ENCODE measurements at places on chromosomes 1 and 21.
A peak's percentile ranks its signal among the peaks of the same experiment; 100 is the strongest.

- DNase-seq = no peak
Observed at GRCh38 chr21:44433791-44434567, 21.3 kb upstream of the LRRC3 start.

DNA sequence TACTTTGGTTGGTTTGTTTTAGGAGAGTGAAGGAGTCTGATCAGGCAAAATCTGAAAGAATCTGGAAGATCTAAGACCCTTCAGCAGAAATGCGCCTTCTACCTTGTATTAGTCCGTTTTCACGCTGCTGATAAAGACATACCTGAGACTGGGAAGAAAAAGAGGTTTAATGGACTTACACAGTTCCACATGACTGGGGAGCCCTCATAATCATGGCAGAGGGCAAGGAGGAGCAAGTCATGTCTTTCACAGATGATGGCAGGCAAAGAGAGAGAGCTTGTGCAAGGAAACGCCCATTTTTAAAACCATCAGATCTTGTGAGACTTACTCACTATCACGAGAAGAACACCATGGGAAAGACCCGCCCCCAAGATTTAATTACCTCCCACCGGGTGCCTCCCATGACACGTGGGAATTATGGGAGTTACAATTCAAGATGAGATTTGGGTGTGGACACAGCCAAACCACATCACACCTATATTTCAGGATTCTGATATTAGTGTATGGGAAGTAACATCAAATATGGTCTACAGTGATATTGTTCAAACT is 99.3 kb downstream of the GLUL start:
- DNase-seq = no peak

DNA sequence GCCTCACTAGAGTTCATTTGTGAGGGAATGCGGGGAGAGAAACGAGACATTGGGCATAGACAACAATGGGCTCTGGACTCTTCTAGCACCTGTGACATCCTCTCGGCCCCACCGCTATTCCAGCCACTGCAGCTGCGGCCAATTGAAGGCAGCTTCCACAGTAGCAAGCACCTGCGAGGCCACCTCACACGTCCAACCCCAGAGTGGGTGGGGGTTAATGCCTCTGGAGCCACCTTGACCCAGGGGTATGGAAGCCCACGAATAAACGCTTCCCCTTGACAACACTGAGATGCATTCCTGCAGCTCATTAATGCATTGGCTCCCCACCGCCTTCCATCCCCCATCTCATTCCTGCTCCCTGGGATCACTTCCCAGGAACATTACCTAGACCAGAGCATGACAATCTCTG is 104.4 kb downstream of the GLIS1 start:
- no peak for DNase-seq

DNA sequence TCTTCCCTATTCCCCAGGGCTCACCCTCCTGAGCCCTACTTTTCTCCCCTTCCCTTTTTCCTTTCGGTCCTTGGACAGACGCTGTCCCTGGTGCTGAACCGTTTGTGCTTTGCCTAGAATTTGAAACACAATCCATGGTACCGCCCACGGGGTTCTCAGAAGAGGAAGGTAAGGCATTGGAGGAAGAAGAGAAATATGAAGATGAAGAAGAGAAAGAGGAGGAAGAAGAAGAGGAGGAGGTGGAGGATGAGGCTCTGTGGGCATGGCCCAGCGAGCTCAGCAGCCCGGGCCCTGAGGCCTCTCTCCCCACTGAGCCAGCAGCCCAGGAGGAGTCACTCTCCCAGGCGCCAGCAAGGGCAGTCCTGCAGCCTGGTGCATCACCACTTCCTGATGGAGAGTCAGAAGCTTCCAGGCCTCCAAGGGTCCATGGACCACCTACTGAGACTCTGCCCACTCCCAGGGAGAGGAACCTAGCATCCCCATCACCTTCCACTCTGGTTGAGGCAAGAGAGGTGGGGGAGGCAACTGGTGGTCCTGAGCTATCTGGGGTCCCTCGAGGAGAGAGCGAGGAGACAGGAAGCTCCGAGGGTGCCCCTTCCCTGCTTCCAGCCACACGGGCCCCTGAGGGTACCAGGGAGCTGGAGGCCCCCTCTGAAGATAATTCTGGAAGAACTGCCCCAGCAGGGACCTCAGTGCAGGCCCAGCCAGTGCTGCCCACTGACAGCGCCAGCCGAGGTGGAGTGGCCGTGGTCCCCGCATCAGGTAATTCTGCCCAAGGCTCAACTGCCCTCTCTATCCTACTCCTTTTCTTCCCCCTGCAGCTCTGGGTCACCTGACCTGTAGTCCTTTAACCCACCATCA is 10.4 kb downstream of the BCAN start:
- no peak for DNase-seq

- no peak for DNase-seq
Observed at GRCh38 chr1:212689758-212690529, 9.7 kb downstream of the BATF3 start.

DNA sequence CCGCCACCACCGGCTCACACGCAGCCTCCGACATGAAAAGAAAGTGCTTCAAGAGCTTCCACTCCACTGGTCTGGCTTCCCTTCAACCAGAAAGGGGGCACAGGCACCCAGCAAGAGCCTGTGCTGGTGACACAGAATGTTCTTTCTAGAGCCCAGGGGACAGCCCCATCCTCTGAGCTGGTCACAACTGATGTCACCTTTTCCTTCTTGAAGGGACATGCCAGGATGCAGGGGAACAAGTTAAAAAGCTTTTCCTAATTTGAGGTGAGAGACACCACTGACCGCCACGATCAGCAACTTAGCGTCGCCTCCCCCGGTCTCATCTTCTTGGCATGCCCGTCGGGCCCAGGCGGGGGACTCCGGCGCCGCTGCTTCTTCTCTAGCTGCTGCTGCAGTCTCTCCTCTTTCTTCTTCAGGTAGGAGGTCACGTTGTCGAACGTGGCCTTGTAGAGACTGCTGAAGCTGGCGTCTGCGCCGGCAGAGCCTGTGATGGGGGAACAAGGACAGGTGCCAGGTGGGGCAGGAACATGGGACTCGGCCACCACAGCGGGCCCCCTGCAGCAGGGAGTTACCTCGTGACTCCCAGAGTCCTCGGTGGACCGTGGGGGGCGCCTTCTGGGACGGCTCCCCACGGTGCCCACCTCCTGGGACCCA is 29.5 kb downstream of the WDR4 start:
- DNase-seq = no peak

DNA sequence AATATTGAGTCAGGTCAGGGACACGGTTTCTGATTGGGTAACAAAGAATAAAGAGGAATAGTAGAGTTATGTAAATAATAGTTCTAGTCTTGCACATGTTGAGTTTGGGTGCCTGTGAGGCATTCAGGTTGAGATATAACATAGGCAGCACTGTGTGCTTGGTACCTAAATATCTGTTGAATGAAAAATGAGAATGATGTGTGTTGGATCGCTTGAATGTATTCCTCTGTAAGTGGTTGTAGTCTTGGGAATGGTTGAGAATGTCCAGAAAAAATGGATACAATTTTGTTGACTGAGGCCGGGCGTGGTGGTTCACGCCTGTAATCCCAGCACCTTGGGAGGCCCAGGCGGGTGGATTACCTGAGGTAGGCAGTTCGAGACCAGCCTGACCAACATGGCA is 116.3 kb upstream of the HNRNPU start:
- DNase-seq = no peak

DNA sequence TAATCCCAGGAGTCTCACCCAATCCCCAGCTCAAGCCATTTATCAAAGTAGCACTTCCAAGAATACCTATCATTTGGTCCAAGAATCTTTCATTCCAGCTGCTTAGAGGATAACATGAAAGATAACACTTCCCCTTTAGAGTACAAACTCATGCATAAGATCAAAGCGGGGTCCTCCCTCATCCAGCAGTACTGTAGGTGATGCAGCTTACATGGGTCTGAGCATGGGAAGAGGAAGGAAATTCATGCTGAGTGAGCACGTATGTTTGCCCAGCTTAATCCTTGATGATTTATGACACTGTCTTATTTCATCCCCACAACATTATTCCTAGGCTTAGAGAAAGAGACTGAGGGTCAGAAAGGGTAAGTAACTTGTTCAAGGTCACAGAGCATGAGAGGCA is 167.1 kb upstream of the GJB5 start:
- DNase-seq = no peak

- no peak for DNase-seq
Observed at GRCh38 chr1:84156210-84156621, 12.1 kb downstream of the PRKACB start.

DNA sequence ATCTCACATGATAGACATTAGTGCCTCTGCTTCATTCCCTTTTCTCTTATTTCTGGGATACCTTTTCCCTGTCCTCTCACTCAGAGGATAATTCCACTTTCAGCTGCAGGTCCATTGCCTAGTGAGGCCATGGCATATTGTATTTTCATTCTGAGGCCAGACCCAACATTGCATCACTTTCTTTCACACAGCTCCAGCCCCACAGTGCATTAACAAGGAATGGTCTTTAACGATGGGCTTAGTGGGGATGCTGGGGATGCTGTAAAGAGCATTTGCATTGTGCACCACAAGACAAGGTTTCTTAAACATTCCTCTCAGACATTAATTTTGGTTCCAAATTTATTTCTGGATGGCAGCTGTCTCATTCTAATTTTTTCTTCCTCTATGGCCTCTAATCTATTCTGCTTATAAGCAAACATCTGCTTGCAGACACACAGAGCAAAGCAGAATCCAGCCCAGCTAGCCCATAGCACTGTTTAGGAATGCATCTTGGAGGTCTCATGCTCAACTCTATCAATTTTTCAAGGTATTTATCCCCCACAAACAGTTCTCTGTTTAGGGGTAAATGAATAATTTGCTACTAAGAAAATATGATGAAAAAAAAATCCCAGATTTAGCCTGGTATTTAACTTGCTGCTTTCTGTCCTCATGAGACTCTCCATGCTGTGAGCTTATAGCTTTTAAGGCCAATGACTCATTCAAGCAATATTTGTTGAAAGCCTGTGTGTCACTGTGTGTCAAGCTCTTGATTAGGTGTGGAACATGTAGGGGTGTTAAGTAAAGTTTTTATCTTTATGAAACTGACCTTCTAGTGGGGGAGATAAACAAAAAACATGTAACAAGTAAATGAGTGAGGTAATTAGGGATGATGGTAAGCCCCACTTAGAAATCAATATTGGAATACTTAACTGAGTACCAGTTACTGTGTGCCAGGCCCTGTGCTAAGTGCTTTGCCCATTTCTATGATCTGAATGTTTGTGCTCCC is 44.5 kb upstream of the CCDC190 start:
- DNase-seq = no peak

GRCh38 chr1:24206083-24206464 is 19.0 kb upstream of the IFNLR1 start:
- no peak for DNase-seq

- peak; percentile 82 for DNase-seq
Observed at GRCh38 chr1:181128592-181129497, 40.3 kb downstream of the IER5 start.

DNA sequence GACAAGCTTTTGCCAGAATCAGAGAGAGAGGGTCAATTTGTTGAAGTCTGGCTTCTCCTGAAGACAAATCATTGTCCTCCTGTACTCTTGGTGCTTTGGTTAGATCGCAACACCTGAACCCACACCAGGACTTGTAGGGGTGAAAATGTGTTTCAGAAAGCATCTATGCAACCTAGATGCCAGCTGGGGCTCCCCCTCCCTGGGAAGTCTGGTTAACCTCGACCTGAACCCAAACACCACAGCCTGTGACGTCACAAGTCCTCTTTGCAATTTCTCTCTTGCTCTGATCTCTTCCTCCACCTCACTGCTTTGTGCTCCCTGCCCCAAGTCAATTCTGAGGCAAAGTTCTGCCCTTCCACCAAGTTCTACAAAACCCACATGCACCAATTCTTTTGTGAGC is 42.8 kb upstream of the USP24 start:
- peak; percentile 33 for DNase-seq

DNA sequence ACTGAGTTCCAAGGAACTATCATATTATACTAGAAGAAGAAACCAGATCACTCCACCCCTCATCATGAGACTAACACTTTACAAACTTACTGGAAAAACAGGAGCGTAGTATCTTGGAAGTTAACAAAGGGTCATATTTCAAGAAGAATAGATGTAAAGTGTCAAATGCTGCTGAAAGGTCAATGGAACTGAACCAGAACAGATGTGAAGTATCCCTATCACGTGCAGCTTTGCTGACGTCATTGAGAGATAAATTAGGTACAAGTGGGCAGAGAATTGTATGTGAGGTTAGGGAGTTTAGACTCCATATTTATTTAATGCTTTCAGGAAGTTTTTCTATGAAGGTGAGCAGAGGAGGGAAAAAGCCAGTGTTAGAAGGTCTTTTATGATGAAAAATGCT is 483.0 kb downstream of the NCAM2 start:
- DNase-seq = no peak

DNA sequence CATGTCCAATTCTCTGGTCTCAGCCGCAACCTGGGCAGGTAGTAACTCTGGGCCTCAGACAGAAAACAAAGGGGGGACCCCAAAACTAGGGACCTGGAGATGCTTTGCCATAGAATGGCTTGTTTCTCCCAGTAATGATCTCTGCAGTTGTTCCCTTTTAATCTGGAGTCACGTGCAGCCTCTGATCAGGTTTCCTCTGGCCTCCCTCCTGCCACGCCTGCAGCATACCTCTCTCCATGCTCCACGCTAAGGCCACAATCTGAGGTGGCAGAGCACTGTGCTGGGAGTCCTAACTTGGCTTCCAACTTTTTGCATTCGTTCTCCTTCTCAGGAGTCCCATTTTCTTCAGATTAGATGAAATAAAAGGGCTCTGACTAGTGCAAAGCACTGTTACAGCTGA is 1.9 kb downstream of the PABPC4 start:
- no peak for DNase-seq

- peak; percentile 93 for DNase-seq
Observed at GRCh38 chr21:33541756-33542639, at the start of gene GART. GART (minus strand) TSS chr21:33542117; CDS start chr21:33539315, 2,802 bp downstream.

DNA sequence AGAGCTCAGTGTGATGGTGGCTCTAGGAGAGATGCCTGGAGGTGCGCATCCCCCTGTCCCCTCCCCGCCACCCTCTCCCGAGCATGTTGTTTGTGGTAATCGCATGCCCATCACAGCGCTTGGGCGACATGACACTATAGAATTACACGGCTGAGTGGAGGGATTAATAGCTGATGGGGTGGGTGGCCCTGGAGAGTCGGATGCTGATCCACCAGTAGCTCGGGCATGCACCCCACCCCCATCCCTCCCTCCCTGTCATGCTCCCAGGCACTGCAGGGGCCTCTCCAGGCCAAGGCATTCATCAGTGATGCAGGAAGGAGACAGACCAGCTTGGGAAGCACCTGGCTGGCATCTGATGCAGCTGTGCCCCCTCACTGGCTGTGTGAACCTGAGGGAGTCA is 159.0 kb upstream of the IGSF21 start:
- DNase-seq = no peak

- DNase-seq = no peak
Observed at GRCh38 chr1:167738158-167738557, 16.4 kb downstream of the MPZL1 start.

All from GM06990 (cell line).